Kidney epithelial cell (primary cell): ENCODE measurements at places on chromosomes 11 and 22.

- no peak for DNase-seq
These were observed 16.1 kb downstream of the TUB start for GRCh38 chr11:8097062-8097461.

- no peak for DNase-seq
These were observed 1032.7 kb upstream of the TENM4 start for GRCh38 chr11:80473562-80473961.

DNA sequence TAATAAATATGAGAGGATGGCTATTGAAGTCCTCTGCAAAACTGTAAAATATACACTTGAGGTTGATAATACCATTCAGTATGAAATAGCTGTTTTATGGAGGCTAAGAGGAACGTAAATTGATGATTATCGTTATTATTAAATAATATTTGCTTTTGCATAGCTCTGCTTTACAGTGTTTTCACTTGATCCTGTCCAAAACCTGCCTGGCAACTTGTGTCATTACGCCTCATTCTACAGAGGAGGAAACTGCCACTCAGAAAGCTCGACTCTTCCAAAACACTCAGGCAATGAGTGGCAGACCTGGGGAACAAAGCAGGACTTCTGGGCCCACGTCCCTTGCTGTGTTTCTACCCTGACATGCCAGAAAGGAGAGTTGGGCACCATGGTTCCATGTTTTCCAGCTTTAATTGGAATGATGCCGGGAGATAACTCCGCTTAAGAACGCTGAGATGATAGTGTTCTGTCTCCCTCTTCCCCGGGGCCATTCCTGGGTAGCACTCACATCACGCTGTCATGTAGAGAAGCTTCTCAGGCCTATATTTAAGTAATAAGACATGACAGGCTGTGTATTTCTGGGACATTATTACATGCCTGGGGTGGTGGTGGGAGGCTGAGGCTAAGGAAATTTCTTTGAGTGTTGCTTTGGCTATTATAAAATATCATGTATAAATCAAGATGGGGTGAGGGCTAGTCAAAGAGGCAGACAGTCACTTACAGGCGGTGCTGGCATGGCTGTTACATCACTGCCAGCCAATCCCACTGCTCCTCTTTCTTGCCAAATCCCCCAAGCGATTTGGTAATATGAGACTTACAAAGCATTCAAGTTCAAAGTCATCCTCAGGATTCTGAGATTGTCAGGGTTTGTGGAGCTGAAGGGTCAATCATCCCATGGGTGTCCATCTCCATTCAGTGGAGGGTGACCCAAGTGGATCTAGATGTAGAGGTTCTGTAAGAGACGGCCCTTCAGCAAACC lies 501.7 kb downstream of the INSC start:
- no peak for DNase-seq

GRCh38 chr22:35677460-35678187 lies 29.4 kb downstream of the APOL6 start:
- no peak for DNase-seq

DNA sequence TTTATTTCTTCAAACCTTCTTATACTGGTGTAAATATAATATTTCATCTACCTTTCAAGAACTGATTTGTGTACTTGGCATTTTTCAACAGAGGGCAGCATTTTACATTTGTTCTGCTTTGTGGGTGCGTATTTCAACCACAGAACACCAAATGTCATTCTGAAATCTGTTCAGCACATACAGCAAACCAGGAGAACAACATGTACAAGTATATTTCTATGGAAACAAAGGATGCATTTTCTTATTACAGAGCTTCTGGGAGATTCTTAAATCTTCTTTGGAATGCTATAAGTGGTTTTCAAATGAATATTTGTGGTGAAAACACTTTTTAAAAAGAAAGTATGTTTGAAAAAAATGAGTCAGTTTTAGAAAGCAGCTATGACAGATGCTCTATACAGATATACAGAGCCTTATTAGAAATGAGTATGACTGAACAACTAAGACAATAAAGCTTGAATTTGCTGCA lies 946.0 kb downstream of the FAM181B start:
- DNase-seq = peak; percentile 18

- no peak for DNase-seq
These were observed 28.8 kb upstream of the RRM1 start for GRCh38 chr11:4065601-4066377.

GRCh38 chr11:110435780-110436717 lies 6.3 kb downstream of the FDX1 start:
- peak; percentile 26 for DNase-seq

DNA sequence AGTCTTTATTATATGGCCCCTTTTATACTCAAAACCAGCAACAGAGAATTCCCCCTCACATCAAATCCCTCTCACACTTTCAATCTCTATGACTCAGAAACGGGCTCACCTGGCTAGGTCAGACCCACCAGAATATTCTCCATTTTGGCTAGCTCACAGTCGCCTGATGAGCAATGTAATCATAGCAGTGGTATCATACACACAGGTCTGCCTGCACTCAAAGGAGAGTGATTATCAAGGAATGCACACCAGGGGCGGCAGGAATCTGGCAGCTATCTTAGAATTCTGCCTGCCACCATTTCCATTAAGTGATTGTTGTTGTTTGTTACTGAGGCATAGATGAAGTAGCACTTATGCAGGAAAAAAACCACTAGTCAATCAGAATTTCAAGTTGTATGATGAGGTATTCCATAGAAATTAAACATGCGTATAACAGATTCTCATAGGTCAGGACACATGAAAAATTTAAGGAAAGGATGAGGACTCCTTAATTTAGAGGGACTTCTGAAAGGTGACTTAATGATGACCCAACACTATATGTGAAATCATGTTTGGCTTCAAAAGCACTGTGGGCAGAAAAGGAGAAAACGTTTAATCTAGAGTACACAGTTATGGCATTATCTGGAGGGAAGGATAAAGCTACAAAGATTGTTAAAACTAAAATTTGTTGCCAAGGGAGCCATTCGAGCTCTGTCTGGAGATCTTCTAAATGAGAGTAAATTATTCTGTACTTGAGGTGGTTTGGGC lies 185.8 kb upstream of the DDI1 start:
- no peak for DNase-seq

DNA sequence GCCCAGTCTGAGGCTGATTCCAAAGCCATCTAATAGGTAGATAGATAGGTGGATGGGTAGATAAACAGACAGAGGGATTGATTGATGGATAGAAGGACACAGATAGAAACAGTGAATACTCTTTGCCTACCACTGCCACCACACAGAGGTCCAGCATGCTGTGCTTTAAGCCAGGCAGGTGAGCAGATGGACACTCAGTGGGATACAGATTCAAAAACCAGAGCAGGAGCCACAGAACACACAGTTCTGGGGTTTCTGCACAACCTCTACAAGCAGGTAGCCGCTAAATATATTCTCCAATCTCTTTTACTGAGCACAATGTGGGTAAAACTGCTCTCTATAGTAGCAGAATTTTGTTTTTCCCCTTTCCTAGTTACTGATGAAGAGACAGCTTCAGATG lies 20.5 kb upstream of the JHY start:
- DNase-seq = no peak

GRCh38 chr22:31278626-31279326 lies 13.5 kb downstream of the PIK3IP1 start:
- DNase-seq = no peak

GRCh38 chr11:13465909-13466371 lies 2.9 kb upstream of the BTBD10 start:
- no peak for DNase-seq

DNA sequence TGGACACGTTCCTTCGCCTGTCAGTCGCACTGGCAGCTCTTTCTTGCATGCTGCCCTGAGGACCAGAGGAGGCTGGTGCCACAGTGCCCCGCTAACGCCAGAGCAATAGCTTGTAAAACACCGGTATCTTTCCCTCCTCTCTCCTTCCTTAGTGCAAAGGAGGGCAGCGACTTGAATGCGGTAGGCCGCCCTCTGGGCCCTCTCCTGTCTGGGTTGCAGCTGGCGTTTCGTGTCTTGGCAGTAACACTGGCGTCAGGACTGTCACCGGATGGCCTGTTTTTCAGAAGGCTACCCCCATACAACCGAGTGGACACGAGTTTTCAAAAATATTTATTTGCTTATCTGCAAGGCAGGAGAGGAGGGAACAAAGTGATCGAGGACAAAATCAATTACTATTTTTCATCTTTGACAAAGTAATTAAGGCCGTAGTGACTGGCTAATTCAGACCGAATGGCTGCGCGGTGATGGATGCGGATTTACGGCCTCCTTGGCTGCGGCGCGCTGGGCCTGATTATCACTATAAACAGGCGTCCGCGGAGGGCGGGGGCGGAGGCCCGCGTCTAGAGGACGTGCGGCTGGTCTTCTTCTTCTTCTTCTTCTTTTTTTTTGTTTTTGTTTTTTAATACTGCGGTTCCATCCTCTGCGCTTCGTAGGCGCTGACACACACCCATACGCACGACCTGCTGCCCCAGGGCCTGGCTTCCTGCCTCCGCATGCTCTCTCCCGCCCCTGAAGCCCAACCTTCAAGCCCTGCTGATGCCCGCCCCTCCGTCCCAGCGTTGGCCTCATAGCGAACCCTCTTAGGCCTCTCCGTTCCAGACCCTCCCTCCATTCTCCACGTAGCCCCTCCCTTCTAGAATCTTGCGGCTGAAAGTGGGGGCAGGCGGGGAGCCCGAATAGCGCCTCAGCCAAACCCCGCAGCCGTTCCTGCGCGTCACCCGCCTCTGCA lies 2.9 kb upstream of the SLC6A5 start:
- DNase-seq = no peak

DNA sequence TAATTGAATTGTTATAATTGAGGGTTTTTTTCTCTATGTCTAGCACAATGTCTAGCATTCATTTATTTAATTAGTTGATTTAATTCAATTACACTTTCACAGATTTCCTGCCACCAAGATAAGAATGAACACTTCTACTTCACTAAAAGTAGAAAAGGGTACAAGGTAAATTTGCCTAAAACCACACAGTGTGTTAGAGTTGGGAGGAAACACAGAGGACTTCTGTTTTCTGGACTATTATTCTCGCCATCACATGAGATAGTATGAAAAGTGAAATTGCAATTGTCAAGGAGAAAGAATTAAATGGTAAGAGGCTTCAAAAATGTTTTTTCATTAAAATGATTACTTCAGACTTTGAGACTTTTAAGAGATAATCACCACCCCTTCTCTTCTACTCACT lies 109.5 kb downstream of the ETS1 start:
- DNase-seq = no peak

- DNase-seq = no peak
These were observed 49.0 kb downstream of the CTSC start for GRCh38 chr11:88288560-88288959.

DNA sequence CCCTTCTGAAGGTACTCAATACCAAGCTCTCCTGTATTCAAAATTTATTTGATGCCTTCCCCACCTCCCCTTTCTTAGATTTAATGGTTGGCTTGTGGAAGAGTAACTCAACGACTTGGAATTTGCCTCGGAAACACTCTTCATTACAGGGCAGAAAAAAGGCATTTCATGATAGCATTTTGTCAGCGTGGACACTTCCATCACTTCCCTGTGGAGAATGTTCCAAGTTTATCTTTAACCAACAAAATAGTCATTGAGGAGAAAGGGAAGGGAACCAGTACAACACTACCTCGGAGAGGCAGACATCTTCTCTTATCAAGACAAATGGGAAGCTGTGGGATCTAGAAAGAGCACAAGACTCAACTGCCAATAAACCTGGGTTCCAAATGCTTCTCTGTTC lies 177.2 kb upstream of the MTMR2 start:
- no peak for DNase-seq

- DNase-seq = no peak
These were observed 126.6 kb upstream of the FIBIN start for GRCh38 chr11:26867286-26867685.

DNA sequence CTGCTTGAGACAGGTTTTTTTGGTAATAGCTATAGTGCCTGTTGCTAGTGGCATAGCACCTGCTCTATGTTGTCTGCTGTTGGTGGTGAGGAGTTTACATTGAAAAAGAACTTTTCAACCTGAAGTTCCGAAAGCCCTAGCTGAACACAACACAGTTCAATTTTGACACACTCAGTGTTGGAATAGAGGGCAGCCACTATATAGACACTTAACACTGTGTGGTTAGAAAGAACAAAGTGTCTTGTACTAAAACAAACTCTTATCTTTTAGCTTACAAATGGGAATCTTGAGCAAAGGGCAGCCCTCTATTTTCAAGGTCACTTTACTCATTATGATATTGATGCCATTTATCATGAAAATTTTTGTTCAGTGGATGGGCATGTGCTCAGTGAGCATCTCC lies 18.4 kb downstream of the TBCEL start:
- DNase-seq = no peak

DNA sequence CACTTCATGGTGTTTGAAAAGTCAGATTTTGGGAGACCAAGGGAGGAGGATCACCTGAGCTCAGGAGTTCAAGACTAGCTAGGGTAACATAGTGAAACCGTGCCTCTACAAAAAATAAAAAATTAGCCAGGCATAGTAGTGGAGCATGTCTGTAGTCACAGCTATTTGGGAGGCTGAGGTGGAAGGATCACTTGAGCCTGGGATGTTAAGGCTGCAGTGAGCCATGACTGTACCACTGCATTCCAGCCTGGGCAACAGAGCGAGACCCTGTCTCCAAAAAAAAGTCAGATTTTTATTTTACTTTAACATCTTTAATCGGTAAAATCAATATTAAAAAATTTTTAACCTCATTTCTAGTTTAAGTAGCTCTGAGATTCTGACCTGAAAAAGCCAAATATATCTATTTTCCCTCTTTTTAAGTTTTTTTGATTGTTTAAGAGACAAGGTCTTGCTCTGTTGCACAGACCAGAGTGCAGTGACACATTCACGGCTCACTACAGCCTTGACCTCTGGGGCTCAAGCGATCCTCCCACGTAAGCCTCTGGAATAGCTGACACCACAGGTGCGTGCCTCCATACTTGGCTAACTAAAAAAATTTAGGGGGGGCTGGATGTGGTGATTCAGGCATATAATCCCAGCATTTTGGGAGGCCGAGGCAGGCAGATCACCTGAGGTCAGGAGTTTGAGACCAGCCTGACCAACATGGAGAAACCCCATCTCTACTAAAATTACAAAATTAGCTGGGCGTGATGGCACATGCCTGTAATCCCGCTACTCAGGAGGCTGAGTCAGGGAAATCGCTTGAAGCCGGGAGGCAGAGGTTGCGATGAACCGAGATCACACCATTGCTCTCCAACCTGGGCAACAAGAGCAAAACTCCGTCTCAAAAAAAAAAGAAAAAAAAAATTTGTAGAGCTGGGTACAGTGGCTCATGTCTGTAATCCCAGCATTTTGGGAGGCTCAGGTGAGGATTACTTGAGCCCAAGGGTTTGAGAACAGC lies 48.4 kb downstream of the SFI1 start:
- DNase-seq = peak; percentile 72

GRCh38 chr22:29267858-29268510 lies at the start of the genes EWSR1 and RHBDD3:
Gene EWSR1 (plus strand): TSS chr22:29268268. CDS start chr22:29268337, 69 bp downstream.
Gene RHBDD3 (minus strand): TSS chr22:29267981. CDS start chr22:29265626, 2,355 bp downstream.
- DNase-seq = peak; percentile 57

GRCh38 chr22:35376728-35377472 lies 4.0 kb upstream of the HMOX1 start:
- peak; percentile 95 for DNase-seq

GRCh38 chr11:64276653-64277431 lies 7.6 kb downstream of the BAD start:
- no peak for DNase-seq

GRCh38 chr11:114366331-114367243 lies 33.7 kb downstream of the C11orf71 start:
- DNase-seq = peak; percentile 45

GRCh38 chr22:41222846-41223507 lies 17.8 kb downstream of the CHADL start:
- no peak for DNase-seq
